HFFc6 (cell line): ENCODE measurements at places on chromosomes 12 and 14. TPM values are rescaled to one million over a fixed set of nuclear protein-coding genes. Genes with fewer than 3 reads are reported as not detected.

- no peak for DNase-seq
These were observed 50.9 kb downstream of the AP5M1 start for GRCh38 chr14:57319636-57320192.

DNA sequence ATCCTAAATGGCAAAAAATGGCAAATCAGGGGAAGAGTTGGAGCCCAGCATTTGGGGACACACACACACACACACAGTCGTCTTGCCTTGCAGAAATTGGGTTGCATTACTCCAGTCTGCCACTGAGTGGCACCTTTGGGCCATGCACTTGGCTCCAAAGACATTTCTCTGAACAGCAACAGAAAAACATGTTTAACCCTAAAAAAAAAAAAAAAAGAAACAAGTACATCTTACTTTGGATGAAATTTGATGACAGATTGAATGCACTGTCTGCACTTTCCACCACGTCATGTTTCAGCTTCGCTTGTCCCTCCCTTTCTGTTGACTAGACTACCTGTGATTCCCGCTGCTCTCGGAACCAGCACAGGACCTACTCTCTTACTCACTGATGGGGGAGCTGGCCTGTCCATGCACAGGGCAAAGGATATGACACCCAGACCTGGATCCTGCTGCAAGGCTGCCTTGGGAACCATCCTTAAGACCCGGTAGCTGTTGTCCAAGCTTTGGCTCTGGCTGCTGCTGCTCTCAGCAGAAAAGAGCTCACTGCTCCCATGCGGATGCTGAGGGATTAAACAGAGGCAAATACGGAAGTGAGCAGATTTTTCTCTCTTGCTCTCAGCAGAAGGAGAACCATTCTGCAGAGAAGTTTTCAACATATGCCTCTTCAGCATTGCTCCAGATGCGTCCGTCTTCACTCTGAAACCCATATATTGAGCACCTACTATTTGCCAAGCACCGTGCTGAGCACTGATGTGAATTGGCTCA lies 376.8 kb downstream of the DPF3 start:
- DNase-seq: peak; percentile 77

GRCh38 chr14:78005325-78005724 lies 164.8 kb upstream of the NRXN3 start:
- DNase-seq: peak; percentile 17

Gene TRPV4
- 1.7 and 1.8 TPM in 2 replicates for total RNA-seq

- DNase-seq: peak; percentile 65
These were observed 107.1 kb downstream of the GPR135 start for GRCh38 chr14:59358102-59358501.

DNA sequence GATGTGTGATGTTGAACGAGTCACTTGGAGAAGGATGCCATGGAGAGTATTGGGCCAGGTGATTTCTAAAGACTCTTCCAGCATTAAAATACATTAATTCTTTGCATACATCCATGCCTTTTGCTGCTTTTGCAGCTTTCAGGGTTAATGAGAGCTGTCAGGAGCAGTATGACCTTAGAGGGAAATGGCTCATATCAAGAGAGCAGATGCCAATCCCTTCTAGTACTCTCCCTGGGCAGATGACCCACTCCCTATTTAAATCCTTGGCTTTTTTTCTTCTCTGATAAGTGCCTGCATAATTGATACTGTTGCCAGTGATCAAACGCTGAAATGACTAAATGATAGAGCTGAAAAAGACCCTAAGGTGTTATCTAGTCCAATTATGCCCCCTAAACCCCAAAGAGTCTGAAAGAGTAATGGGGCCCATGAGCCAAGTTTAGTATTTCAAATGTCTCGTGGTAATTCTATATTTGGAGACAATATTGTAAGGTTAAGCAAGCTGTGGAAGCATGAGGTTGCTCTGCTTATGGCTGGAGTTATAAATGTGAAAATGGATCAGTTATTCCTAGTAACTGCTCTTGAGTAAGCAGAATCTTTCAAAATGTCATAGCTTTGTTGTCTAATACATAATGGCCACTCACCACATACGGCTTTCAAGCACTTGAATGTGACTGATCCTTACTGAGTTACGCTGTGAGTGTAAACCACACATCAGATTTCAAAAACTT lies 137.3 kb downstream of the ETV6 start:
- DNase-seq: no peak

GRCh38 chr12:3668479-3669165 lies 84.3 kb downstream of the CRACR2A start:
- no peak for DNase-seq

Gene SMCO2
- total RNA-seq: not detected in 3 replicates

DNA sequence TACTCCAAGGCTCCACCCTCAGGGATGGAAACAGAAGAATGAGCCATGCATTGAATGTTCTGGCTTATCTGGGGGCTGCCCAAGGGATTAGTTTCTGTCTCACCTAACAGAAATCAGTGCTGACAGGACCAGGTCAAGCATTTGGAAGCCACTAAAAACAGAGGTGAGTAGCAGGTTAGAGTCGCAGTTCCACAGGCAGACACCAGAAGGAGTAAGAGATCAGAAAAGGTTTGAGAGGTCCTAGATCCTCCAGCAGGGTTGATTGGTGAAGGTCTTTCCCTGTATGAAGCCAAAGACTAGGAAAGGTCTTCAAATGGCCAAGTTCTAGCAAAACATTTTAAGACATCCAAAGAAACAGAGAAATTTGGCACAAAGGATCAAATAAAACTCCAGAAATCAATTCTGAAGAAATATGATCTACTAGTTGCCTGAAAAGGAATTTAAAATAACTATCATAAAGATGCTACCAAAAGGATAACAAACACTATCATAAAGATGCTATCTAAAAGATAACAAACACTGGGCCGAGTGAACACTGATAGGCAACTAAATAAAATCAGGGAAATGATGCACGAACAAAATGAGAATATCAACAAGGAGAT lies 19.5 kb upstream of the TTC9 start:
- DNase-seq: peak; percentile 32

Gene PLBD1
- not detected in 2 replicates for total RNA-seq

DNA sequence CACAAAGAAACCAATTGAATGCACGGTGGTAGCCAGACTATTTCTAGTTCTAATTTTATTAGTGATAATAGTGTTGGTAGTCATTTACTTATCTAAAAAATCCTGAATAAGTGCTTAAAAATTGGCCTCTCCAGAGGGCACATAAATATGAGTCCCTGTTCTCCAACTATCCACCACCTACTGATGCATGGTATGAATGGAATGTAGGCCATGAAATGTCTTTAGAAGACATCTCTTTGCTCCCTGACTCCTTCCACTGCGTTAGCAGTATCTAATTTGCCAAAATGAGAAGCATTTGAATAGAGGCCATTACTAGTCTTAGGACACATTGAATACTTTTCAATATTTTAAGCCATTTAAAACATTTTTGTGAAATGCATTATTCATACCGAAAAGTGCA lies 261.7 kb downstream of the LRFN5 start:
- no peak for DNase-seq

DNA sequence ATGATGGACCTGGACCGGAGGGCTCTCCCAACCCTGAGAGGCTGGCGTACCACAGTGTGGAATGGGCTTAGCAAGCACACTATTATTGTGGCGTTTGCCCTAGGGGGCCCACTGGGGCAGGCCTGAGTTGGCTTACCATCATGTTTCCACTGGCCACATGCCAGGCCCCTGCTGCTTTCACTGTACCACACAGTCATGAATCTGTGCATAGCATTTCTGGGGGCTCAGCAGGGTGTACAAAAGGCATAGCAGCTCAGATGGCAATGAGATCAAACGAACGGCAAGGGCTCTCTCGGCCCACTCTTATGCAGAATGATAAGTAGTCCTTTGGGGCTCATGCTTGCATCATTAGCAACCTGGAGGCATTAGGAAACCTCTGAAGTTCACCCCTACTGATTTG lies 137.0 kb upstream of the HIF1A start:
- no peak for DNase-seq

Gene TGM1
- total RNA-seq: 1.4 to 1.6 TPM (median 1.4 TPM) in 3 replicates

DNA sequence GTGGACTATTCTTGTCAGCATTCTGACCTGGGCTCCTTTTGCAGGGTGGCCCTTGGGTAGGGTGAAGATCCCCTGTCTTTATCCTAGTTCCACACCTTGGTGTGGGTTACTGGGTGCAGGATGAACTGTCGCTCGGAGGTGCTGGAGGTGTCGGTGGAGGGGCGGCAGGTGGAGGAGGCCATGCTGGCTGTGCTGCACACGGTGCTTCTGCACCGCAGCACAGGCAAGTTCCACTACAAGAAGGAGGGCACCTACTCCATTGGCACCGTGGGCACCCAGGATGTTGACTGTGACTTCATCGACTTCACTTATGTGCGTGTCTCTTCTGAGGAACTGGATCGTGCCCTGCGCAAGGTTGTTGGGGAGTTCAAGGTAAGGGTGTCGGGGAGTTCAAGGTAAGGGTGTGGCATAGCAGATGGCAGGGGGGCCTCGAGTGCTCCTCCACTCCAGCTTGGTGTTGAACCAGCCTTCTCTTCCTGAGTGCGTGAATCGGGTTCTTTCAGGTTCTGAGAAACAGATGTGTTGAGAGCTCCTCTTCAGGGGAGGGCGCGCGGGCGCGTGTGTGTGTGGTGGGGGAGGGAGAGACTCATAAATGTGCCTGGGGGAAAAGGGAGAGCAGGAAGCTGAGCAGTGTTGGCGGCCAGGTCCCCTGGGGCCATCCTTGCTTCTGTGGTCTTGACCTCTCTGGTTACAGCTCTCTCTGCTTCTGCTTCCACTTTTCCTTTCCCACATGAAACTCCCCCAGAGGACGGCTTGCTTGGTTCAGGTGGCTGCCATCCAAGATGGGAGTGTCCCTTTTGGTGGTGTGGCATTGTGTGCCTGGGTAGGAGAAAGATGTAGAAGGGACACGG lies 4.0 kb downstream of the ATG101 start:
- DNase-seq: peak; percentile 53

Gene CLEC6A
- not detected in 3 replicates for total RNA-seq

- peak; percentile 36 for DNase-seq
These were observed 1.1 kb upstream of the LRP1 start for GRCh38 chr12:57127101-57127725.

GRCh38 chr12:131075194-131075593 lies 121.5 kb downstream of the ADGRD1 start:
- DNase-seq: no peak

GRCh38 chr14:67137744-67138371 lies 51.4 kb upstream of the GARIN2 start:
- DNase-seq: peak; percentile 29

DNA sequence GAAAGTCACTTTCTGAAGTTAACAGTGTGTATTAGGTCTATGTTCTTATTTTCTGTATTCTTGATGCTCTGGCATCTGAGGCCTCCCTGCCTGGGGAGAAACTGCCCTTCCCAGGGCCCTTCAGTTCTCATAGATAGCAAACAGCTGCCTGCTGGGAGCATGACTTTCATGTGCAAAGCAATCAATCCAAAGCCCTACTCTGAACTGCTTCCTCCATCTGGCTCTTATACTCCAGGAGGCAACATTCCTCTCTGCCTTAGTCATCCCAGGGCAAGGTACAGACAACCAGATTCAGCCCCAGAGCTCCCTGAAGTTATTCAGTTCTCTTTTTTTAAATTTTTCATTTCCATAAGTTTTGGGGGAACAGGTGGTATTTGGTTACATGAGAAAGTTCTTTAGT lies 41.7 kb upstream of the RIN3 start:
- peak; percentile 62 for DNase-seq

DNA sequence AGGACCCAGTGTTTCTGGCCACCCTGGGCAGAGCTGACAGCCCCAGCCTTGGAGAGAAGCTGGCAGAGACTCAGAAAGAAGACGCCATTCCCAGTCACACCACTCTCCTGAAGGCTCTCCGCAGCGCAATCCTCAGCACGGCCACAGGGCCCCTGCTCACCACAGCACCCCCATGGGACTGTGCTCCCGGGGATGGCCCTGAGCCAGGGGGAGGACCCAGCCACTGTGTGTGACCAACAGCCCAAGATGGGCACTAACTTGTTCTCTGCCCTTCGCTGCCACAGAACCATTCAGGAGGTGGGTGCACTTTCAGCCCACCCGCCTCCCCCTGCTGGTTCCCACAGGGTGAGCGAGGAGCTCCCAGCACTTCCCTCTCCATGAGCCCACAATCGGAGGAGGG lies 57.1 kb downstream of the CCNK start:
- DNase-seq: no peak

GRCh38 chr12:127909041-127909440 lies 357.9 kb upstream of the TMEM132C start:
- DNase-seq: no peak

Gene SLC25A21
- 0.30 to 0.41 TPM (median 0.33 TPM) in 3 replicates for total RNA-seq

DNA sequence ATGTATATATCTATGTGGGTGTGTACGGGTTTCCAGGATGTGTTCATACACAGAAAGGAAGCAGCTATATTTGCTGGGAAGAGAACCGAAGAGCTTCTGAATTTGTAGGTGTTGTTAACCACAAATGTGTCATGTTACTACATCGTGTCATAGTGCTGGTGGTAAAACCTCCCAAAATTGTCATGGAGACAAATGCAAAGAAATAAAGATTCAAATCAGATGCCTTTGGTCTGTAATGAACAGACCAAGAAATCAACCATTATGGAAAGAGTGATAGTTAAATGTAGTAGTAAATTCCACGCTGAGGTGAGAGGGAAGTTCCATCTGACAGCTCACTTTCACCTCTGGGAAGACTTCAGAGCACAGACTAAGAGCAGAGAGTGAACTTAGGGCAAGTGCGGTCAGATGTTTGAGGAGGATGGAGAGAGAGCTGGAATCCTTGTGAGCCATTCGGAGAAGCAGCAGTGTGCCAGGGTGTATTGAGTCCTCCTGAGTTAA lies 487.5 kb downstream of the TMEM121 start:
- no peak for DNase-seq

- DNase-seq: peak; percentile 40
These were observed 41.2 kb downstream of the DGLUCY start for GRCh38 chr14:91154851-91155625.

DNA sequence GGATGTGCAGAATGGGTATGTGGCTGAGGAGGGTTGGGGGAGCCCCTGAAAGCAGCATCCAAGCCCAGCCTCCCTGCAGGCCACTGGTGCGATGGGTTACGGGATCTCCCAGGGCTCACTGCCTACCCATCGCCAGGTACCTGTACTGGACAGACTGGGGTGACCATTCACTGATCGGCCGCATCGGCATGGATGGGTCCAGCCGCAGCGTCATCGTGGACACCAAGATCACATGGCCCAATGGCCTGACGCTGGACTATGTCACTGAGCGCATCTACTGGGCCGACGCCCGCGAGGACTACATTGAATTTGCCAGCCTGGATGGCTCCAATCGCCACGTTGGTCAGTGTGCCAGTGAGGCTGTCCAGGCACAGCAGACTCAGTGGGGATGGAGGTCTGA lies 18.3 kb upstream of the NXPH4 start:
- no peak for DNase-seq

Gene NEDD1
- 52.0 and 108 TPM in 2 replicates for total RNA-seq

- DNase-seq: no peak
These were observed 11.5 kb downstream of the ASPG start for GRCh38 chr14:104096751-104097700.

Gene GALNT9
- not detected in 2 replicates for total RNA-seq

DNA sequence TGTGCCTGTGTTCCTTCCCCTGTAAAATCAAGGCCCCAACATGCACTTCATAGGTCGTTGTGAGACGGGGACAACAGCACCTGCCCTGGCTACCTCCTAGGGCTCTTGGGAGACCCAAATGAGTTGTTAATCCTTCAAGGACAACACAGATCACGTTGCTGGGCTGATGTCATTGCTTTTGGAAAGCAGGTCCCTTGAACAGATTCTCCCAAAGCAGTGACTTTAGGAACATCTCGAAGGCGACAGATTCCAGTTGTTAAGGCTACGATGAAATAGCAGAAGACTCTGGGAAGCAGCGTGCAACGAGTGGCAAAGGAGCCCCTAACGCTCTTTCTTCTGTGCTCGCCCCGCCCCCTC lies 26.2 kb upstream of the MAP1LC3B2 start:
- no peak for DNase-seq

Gene PLEKHD1
- 0.03 to 0.04 TPM in 2 of 3 replicates, not detected in the other for total RNA-seq

Gene CCDC184
- 0.56 to 0.71 TPM (median 0.57 TPM) in 3 replicates for total RNA-seq

GRCh38 chr12:91052026-91052425 lies 5.8 kb downstream of the KERA start:
- no peak for DNase-seq
